GM23248 (cell line): ENCODE measurements at places on chromosomes 7 and 10. TPM values are rescaled to one million over a fixed set of nuclear protein-coding genes. Genes with fewer than 3 reads are reported as not detected.
A peak's percentile ranks its signal among the peaks of the same experiment; 100 is the strongest.

DNA sequence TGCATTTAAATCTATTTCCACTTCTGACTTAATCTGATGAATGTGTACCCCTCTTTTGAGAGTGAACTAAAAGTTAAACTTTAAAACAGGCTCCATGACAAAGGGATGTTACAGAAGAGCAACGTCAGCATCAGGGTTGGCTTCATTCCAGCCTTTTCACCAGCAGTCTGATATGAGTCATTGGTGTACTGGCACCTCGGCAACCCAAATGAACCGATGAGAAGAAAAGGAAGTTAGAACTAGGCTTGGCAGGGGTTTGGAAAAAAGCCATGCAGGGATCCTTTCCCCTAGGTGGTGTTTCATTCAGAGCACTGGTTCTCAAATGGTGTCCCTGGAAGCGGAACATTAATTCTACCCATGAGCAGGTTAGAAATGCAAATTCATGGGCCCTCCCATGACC is 53.6 kb downstream of the SEC61G start:
- peak; percentile 62 for DNase-seq

DNA sequence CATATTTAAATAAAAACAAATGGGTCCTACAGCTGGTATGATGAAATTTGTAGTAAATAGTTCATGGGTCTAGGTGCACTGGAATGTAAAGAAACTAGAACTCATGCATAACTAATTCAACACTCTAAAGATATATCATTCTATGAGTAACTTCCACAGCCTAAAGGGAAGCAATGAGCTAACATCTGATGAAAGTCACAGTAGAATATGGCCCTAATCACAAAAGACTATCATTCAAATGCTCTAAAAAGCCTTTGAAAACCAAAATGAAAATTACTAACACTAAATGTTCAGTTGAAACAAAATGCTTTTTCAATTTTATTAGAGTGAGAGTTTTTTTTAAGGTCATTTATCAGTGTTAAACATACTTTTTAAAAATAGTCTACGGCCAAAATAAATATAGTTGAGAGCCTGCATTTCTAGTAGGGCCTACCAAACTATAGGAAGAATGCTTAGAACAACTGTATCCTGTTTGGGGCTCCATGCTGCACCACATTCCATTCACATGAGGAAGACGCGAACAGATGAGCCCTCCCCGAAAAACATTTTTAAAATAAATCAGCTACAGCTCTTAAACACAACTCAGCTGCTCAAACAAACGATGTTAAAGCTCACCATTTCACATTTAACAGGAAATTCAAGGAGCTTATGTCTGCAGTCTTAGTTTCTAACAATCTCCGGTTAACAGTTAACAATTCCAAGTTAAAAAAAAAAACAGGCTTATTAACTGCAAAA is 134.5 kb downstream of the NRBF2 start:
- peak; percentile 85 for DNase-seq

- DNase-seq, result no peak
Observed at GRCh38 chr7:118502235-118502634, 277.7 kb downstream of the ANKRD7 start.

DNA sequence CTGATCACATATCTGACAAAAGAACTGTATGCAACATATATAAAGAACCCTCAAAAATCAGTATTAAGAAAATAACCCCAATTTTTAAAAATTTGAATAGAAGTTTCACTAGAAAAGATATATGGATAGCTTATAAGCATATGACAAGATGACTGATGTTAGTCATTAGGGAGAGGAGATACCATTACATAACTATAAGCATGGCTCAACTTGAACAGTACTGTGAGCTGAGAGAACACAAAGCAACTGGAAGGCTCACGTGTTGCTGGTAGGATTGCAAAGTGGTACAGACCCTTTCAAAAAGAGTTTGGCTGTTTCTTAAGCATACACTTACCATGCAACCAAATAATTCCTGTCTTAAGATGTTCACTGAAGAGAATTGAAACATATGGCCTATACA is 14.7 kb downstream of the CCDC71L start:
- DNase-seq, result no peak

Gene NPC1L1
- total RNA-seq, result not detected in 2 replicates

- peak; percentile 48 for DNase-seq
Observed at GRCh38 chr7:8261711-8262695, at the start of gene ICA1. ICA1 (minus strand) TSS chr7:8262167; CDS start chr7:8235926, 26,241 bp downstream.

DNA sequence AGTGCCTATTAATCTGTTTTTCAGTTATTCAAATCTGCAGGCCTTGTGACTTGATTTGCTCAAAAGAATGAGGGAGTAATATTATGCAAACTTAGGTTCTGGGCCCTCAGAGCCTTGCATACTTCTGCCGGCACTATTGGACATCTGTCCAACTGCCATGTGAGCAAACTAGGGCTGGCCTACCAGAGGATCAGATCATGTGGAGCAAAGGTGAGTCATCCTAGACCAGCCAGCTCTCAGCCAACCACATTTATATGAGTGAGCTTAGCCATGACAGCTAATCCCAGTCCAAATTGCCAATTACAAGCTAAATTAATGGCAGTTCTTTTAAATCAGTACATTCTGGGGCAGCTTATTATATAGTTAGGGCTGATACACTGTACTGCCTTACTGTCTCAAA is 69.6 kb downstream of the SDHAF3 start:
- peak; percentile 61 for DNase-seq

Gene RPEL1
- total RNA-seq, result not detected in 2 replicates

DNA sequence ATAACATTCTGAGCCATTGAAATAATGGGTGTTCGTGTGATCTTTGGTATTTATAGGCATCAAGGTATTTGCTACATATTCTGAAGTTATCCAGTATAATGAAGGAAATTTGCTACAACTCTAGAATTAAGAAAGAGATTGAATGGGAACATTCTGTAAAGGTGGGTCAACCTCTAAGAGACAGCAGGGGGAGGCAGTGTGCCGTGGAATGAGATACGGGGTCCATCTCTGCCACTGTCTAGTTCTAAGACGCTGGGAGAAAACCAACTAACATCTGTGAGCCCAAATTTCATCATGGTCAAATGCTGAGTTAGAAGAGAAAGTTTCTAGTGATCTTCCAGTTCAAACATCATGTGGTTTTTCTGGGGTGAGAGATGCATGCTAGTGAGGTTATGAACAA is 368.9 kb downstream of the SORCS1 start:
- peak; percentile 17 for DNase-seq

- DNase-seq, result no peak
Observed at GRCh38 chr10:131841661-131842139, 59.1 kb upstream of the PPP2R2D start.

GRCh38 chr7:150982351-150982750 is 4.2 kb upstream of the KCNH2 start:
- DNase-seq, result no peak

- no peak for DNase-seq
Observed at GRCh38 chr10:61841338-61841875, 60.1 kb upstream of the ARID5B start.

DNA sequence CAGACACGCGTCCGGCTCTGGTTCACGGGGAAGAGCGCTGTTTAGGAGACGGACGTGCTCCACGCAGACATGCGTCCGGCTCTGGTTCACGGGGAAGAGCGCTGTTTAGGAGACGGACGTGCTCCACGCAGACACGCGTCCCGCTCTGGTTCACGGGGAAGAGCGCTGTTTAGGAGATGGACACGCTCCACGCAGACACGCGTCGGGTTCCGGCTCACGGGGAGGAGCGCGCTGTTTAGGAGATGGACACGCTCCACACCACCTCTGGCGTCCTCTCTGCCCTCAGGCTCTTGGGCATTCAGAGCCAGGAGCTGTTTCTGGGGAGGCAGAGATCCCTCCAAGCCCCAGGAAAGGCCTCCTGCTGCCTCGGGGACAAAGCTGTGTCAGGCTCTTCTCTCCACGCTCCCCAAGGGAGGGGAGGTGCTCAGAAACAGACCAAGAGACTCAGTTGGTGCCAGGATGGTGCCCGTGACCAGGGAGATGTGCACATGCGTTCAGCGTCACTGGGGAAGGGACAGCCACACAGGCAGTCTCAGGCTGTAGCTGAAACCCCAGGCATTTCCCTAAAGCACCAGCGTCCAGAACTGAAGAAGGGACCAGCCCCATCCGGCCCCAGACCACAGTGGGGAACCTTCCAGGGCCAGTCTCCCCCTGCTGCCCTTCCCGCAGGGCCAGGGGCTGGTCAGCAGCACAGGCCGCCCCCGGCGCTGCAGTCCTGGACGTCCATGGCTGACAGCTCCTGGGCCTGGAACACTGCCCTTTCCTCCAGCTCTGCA is 175.6 kb downstream of the ELFN1 start:
- DNase-seq, result no peak

- DNase-seq, result no peak
Observed at GRCh38 chr10:62178568-62178967, 90.1 kb downstream of the RTKN2 start.

Gene ITGA8
- 0.32 TPM in 1 of 2 replicates, not detected in the other for total RNA-seq

Gene TWIST1
- 45.7 and 47.8 TPM in 2 replicates for total RNA-seq

DNA sequence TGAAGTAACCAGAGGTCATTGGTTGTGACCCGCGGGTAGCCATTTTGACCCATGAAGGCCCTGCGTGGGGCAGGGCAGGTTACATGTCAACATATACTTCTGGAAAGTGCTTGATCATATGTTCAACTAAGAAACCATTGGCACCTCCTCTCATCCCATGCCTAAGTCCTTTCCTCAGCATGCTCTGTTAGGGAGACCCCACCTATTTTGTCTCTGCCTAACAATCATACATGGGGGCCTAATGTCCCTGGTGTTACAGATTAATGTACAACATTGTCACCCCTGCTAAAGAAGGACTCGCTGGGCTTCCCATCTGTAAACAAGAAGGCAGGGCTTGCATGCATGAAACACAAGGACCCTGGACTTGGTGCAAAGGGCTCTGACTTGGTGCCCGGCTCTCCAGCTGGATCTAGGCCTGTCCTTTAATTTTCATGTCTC is 133.7 kb upstream of the TNS3 start:
- no peak for DNase-seq

Gene HOXA3
- total RNA-seq, result 0.63 and 2.1 TPM in 2 replicates

Gene SPDYE2B
- not detected in 2 replicates for total RNA-seq

GRCh38 chr7:47480576-47481538 is 101.1 kb downstream of the TNS3 start:
- DNase-seq, result no peak

DNA sequence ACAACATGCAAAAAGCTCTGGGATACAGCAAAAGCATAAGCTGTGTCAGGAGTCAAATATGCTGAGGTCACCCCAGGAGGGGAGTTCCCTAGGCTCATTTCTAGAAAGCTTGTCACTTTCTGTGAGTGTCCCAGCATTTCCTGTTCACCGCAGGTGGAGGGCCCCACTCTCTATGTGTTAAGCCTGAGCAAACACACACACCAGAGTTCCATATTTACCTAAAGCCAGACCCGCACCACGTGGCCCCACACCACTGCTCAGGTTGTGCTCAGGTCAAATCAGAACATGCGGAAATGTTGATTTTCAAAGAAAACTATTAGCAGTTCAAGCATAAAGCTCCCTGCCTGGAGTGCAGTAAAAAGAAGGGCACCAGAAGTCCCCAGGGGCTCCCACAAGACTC is 259.6 kb upstream of the PPP2R2D start:
- DNase-seq, result no peak

DNA sequence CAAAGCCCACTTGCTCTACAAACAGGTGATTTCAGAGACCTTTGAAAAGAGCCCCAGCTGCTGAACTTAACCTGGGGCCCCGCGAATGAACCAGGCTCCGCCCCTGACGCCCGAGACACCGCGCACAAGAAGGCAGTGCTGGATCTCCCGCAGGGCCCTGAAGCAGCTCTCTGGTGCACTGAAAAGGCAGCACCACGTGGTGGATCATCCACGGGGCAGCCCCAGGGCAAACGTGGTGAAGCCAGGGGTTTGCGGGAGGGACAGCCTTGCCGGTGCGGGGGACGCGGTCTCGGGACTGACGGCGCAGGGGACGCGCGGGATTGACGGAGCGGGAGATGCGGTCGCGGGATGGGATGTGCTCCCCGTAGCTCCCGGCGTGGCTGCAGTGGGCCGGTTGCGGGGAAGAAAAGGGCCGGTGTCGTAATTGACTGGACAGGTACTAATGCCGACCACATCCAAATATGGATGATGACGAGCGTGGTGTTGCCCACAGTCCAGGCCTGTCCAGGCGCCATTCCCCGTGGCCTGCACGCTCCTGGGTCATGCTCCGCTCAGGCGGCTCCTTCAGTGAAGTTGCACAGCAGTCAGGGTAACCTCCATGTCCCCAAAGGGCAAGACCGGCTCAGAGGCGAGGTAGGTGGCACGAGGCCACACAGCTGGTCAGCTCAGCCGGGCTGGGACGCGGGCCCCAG is 421.1 kb downstream of the DNAJB6 start:
- DNase-seq, result no peak

Gene PHKG1
- 0.32 and 1.3 TPM in 2 replicates for total RNA-seq

DNA sequence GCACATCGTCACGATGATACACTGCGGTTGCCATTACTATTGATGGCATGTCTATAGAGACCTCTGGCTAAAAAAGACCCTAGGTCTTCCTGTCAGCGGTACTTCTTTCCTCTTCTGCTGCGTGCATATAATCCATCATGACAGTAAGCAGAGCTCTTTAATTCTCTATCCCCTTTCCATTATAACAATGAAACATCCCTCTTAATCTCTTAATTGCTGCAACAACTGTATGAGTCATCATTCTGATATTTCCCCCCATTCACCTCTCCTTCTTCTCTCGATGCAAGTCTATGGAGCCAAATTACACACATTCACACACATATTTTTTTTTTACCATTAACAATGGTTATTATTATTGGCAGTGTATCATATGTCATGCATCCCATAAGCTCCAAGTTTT is 45.2 kb upstream of the AKR1E2 start:
- peak; percentile 47 for DNase-seq

GRCh38 chr10:48472501-48473069 is 132.3 kb downstream of the ARHGAP22 start:
- DNase-seq, result no peak

Gene SEC31B
- total RNA-seq, result 2.5 and 2.7 TPM in 2 replicates

- peak; percentile 89 for DNase-seq
Observed at GRCh38 chr10:43843321-43844101, 194.8 kb upstream of the ZNF32 start.

Gene PSMG3
- 28.3 and 36.8 TPM in 2 replicates for total RNA-seq

GRCh38 chr7:50648076-50648475 is 82.9 kb upstream of the DDC start:
- DNase-seq, result no peak

Gene PROSER2
- 1.2 and 1.4 TPM in 2 replicates for total RNA-seq

GRCh38 chr10:105017116-105017515 is 376.0 kb downstream of the SORCS3 start:
- DNase-seq, result peak; percentile 2

- peak; percentile 85 for DNase-seq
Observed at GRCh38 chr10:97539523-97540200, 32.9 kb upstream of the ANKRD2 start.

DNA sequence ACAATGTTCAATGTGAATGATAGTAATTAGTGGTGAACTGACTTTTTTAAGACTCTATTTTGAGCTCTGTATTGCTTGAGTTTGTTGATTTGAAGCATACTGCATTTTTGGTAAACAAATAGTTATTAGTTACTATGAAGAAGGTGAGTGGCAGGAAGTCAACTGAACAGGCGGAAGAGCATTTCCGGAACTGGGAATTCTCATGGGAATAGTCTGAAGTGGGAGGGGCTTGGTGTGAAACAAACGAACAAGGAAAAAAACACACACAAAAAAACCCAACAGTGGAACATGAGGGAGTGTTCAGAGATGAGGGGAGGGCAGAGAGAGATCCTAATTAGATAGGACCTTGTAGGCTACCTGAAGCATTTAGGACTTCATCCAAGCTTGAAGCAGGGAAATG is 43.9 kb upstream of the C1QL3 start:
- DNase-seq, result no peak
